ENCODE measurements at places on chromosomes 1 and 21.

DNA sequence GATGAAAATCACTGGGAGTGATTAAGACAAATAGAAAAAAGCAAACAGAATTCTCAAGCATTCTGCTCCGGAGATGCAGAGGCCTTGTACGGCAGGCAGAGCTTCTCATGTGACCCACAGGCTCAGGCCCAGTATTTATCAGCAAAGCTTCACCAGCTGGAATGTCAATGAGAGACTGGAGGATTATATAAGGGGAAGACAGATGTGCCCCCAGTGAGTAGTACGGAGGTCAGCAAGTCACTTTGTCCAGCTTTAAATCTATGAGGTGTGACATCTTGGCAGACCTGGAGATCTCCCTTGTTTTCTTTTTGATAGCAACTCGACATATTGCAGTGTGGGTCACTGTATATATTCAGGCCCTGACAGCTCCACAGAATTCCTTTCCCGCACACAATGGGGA is 106.8 kb downstream of the HHIPL2 start:
- no peak for DNase-seq

DNA sequence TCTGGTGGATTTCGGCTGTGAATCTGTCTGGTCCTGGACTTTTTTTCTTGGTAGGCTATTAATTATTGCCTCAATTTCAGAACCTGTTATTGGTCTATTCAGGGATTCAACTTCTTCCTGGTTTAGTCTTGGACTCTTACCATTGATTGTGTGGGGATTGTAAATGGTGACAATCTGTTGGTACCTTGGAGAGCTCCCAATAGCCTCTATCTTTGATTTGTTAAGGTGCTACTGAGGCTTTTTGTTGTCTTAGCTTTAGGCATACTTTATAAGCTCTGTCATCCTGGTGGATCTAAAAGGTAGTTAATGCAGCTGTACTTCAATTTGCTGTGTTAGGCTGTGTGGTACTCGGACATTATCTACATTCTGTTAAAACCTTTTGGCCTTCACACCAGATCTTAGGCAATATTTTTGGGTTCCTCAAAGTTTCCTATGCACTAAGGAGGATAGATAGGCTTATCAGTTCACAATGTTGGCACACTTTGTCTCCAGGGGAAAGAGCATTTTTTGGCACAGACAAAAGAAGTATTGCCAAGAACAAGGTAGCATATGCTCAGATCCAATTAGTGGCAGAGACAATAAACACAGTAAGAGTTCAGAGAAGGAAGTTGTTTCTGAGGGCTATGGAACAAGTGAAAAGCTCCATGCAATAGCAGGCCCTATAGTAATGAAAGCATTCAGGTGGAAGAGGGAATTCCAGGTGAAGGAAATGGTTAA is 230.4 kb downstream of the PDE4B start:
- DNase-seq: no peak

GRCh38 chr1:27307874-27308598 is 13.9 kb upstream of the TMEM222 start:
- no peak for DNase-seq

DNA sequence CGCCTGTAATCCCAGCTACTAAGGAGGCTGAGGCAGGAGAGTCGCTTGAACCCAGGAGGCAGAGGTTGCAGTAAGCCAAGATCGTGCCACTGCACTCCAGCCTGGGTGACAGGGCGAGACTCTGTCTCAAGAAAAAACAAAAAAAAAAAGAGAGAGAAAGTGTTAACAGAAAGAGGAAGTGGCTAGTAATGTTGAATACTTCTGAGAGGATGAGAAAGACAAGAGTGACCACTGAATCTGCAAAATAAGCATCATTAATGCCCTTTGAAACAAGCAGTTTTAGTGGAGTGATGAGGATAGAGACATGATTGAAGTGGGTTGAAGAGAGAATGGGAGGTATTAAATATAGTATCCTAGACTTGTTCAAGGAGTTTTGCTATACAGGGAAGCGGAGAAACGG is 11.7 kb downstream of the MPZ start:
- no peak for DNase-seq

DNA sequence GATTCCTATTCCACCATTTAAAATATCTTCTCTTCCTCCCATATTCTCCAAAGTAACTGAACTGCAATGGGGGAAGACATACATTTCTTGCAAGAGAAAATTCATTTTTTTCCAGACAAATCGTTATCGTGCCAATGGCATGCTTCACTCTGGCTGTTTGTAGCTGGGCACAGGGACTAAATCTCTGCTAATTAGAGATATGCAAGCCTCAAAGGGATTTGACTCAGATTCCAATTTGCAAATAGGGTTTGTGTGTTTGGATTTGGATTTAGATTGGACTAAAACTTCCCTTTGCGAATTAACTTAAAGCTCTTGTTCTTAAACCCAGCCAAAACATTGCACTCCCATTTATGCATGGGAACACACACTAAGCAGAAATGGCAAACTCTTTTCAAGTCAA is 276.2 kb upstream of the DUSP10 start:
- DNase-seq: no peak

DNA sequence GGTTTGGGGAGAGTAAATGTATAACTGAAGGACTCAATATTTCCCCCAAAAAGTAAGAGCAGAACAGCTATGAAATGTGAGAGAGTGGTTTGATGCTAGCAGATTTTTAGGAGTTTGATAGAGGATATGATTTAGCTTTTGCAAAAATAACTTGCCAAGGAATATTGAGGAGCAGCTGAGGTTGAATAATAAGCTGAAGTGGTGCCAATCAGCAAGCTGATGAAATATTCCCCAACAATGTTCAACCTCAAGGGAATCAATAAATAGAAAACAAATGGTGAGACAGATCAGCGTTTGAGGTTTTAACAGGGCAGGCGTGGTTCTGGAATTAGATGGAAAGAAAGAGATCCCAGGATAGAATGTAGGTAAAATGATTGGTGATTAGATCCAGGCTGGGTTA is 413.4 kb upstream of the ADAMTS5 start:
- no peak for DNase-seq

- DNase-seq: no peak
Observed at GRCh38 chr1:51667561-51667960, 50.7 kb downstream of the OSBPL9 start.

- no peak for DNase-seq
Observed at GRCh38 chr1:239868058-239868832, 223.4 kb upstream of the FMN2 start.

GRCh38 chr1:242870966-242871365 is 346.5 kb upstream of the PLD5 start:
- DNase-seq: no peak

DNA sequence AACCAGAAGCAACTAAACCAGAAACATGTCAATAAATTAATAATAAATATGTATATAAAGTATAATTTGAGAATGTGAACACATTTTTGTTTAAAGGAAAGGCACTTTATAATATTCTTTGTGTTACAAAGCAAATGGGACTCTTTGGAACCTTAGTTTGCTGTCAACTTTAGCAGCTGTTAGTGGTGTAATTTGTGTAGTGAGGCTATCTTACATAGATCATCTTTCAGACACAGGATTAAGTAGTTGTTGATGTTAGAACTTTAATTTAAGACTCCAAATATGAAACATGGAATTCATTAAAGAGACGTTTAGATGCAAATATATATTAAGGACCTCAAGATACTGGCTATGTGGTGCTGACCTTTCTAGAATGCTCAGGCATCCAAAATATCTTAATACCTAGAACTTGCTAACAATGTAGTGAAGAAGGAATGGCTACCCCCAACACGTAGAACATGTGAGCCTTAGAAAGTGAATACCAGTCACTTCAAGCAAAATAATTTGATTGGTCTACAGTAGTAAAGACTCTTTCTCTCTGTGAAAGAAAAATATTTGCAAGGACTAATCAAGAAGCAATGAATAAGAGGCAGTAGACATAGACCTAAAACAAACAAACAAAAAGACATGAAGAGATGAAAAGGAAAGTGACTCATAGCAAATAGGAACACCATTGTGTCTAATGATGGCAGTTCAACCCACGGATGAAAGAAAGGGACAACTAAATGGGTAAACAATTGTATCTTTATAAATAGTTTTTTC is 811.4 kb downstream of the USP25 start:
- DNase-seq: no peak

GRCh38 chr1:90841473-90841872 is 124.4 kb upstream of the BARHL2 start:
- no peak for DNase-seq

DNA sequence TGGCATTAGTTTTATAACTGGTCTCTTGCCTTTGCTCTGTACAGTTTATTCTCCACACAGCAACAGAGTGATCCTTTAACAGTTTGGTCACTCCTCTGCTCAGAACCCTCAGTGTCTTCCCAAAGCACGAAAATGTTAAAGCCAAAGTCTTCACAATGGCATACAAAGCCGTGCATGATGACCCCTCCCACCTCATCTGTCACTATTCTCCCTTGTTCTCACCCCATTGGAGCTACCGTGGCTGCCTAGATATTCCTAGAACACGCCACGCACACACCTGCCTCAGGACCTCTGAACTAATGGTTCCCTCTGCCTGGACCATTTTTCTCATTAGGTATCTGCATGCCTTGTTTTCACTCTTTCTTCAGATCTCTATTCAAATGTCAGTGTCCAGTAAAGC is 8.6 kb upstream of the SEMA4A start:
- no peak for DNase-seq

DNA sequence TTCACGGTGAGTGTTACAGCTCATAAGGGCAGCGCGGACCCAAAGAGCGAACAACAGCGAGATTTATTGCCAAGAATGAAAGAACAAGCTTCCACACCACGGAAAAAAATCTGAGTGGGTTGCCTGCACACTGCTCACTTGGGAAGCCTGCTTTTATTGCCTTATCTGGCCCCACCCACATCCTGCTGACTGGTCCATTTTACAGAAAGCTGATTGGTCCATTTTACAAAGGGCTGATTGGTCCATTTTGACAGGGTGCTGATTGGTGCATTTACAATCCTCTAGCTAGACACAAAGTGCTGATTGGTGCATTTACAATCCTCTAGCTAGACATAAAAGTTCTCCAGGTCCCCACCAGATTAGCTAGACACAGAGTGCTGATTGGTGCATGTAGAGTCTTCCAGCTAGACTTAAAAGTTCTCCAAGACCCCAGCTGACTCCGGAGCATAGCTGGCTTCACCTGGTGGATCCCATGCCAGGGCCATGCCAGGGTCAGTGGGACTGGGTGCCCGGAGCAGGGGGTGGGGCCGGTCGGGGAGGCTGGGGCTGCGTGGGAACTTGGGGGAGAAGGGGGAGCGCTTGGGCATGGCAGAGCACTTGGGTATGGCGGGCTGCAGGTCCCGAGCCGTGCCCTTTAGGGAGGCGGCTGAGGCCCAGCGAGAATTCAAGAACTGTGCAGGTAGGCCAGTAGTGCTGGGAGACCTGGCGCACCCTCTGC is 75.4 kb upstream of the ATP1A1 start:
- DNase-seq: no peak

GRCh38 chr1:171141688-171142415 is 43.2 kb upstream of the FMO2 start:
- no peak for DNase-seq

- DNase-seq: no peak
Observed at GRCh38 chr1:107545056-107545577, 404.3 kb downstream of the NTNG1 start.

DNA sequence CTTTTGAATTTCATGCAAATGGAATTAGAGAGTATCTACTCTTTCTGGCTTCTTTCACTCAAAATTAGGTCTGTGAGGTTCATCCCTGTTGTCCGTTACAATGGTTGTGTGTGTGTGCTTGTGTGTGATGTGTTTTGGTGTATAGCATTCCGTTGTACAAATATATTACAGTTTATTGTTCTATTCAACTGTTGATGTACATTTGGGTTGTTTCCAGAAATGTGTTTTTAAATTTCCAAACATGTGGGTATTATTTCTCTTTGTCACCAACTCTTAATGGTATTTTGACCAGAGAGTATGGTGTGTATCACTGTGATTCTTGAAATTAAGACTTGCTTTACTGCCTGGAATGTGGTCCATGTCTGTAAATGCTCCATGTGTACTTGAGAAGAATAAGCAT is 16.8 kb upstream of the HCRTR1 start:
- DNase-seq: no peak

- DNase-seq: no peak
Observed at GRCh38 chr1:179082999-179083335, 1.1 kb downstream of the TOR3A start.

- DNase-seq: no peak
Observed at GRCh38 chr1:240074422-240074821, 17.3 kb upstream of the FMN2 start.

- DNase-seq: peak; percentile 63
Observed at GRCh38 chr1:206469411-206469932, 804 bp upstream of the IKBKE start.

DNA sequence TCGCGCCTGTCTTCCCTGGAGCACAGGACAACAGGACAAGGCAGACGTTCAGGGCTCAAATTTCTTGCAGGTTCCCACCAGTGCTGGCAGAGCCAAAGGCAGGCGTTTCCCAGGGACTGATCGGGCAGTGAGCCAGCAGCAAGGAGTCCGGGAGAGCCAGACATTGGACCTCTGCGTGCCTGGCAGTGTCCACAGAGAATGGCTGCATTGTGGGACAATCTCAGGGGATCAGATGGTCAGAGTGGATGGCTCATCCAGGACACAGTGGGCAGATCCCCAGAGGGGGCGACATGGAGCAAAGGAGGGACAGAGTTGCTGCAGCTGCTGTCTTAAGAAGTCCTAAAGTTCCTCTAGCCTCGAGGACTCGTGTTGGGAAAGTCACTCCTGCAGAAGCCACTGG is 4.6 kb downstream of the TMEM63A start:
- DNase-seq: no peak

DNA sequence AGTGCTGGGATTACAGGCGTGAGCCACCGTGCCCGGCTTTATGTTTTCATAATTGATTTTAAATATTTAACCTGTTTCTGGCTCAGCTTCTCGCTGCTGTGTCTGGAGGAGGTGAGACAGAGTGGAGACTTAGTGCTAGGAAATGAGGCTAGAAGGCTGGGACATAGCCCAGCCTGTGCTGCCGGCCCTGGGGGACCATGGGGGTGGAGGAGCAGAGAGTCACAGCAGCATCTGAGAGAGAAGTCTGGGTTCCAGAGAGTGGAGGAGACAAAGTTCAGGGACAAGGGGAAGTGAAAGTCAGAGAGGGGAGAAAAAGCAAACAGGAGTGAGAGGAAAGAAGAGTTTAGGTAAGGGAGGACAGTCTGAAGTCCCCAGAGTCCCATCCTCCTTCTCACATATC is 71.9 kb downstream of the LHX9 start:
- no peak for DNase-seq
